ENCODE measurements at places on chromosomes 2 and 18.

DNA sequence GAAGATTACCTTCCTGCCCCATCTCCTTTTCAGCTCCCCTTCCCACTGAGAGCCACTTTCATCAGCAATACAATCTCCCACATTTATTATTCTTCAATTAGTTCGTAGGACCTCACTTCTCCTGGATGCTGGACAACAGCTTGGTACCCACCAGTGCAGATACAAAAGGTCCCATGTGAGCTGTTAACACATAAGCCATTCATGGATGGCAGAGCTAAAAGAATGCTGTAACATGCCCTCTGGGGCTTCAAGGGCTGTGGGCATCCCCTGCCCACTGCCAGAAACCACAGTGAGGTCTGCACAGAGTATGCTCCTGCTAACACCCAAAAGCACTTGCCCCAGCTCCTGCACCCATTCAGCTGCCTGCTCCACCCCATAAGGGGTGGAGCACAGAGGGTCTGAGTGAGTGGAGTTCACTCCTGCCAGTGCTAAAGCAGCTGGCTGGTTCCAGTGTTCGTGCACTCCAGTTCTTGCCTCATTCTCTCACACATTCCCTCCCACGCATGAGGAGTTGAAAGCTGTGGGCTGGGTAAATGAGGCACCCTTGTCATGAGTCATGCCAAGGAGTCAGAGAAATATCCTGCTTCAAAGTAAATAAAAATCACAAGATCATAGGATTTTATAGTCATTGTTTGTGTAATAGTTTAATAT is 305.9 kb upstream of the TMEFF2 start:
- no peak for DNase-seq

- no peak for DNase-seq
Observed at GRCh38 chr2:206220997-206221396, 53.5 kb upstream of the ZDBF2 start.

DNA sequence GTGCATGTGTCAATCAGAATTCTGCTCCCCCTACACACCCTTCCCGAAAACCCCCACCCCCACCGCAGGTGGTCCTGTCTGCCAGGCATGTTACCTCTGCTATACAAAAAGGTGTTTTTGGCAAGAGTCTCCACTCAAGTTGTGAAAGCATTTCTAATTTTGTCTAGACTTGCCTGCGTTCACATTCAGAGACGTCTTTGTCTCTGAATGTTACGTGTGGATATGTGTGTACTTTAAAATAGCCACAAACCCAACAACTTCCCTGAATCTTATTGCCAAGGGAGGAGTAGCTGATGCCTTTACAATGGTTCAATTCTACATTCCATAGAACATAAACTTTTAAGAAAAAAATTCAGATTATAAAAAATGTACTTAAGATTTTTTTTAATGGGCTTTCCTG is 66.6 kb downstream of the ITGA4 start:
- no peak for DNase-seq

DNA sequence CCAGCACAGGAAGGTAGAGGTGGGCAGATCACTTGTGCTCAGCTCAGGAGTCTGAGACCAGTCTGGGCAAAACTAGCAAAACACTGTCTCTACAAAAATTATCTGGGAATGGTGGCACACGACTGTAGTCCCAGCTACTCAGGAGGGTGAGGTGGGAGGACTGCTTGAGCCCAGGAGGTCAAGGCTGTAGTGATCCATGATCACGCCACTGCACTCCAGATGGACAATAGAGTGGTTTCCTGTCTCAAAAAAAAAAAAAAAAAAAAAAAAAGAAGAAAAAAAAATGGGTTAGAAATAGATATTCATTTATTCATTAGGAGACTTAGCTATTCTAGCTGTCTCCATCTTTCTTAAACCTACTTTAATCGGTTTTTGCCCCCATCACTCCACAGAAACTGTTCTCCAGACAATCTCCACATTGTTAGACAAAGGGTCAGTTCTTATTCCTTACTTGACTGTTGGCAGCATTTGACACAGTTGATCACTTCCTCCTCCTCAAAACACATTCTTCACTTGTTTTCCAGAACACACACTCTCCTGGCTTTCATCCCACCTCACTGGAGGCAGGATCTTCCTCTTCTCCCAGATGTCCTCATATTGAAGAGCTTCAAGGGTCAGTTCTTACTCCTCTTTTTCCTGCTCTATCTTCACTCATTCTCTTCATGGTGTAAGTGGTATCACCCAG is 103.1 kb downstream of the DTNB start:
- DNase-seq: no peak

DNA sequence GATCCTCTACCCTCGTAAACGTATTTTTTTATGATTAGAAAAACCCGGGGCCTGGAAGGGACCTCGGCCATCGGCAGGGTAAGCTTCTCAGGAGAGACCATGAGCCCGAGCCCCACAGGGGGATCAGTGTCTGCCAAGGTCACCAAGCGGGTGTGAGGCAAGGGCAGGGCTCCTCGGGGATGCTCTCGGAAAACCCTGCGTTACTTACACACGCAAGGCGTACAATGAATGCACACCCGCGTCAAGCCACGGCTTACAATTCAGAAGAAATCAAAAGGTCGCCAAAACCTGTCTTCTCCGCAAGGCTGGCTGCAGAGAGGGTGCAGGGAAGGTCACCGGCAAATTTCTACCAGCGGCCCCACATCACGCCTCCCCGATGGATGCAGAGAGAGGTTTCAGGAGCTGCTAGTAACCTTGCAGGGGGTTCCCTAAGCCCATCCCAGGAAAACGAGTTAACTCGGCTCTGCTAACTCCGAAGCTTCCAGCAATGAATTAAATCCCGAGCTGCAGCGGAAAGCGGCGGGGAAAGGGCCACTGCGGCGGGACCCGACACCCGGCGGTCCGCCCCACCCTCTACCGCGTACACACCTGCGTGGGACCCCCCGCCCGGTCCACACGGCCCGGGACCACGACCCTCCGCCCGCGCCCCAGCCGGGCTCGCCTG is 638 bp downstream of the ST3GAL5 start:
- no peak for DNase-seq

- DNase-seq: no peak
Observed at GRCh38 chr2:66145490-66145889, 289.4 kb upstream of the MEIS1 start.

DNA sequence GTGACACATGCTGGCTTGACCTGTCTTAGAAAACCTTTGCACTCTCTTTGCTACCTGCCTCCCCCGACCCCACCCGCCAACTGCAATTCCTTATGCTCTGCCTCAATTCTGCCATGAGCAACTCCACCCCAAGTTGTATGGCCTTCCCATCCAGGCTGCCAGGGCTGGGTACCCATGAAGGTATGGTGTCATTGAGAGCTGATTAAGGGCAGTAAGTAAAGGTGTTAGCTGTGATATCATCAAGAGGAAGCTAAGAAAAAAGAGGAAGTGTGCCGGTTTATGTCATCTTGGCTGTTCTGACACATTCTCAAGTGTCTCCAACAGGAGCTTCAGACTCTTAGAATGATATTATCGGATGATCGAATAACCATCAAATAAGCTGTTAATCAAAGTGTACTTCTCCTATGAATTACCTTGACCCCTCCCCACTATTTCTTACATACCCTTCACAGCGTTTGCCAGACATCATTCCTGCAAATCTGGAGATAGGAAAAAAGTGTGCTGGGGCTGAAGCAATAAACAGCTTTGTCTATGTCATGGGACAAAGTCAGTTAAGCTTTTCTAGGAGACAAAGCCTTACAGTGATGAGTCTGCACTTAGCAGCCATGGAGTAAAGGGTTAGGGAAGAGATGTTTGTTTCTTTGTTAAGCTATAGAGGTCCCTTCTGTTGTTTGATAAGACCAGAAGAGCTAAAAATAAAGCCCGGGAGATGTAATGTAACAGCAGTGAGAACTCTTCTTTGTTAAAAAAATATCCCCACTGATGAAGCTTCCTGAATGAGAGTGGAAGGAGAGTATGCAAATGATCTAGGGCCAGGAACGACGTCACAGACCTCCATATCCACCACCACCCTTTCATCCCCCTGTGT is 40.4 kb upstream of the SMAD2 start:
- no peak for DNase-seq

DNA sequence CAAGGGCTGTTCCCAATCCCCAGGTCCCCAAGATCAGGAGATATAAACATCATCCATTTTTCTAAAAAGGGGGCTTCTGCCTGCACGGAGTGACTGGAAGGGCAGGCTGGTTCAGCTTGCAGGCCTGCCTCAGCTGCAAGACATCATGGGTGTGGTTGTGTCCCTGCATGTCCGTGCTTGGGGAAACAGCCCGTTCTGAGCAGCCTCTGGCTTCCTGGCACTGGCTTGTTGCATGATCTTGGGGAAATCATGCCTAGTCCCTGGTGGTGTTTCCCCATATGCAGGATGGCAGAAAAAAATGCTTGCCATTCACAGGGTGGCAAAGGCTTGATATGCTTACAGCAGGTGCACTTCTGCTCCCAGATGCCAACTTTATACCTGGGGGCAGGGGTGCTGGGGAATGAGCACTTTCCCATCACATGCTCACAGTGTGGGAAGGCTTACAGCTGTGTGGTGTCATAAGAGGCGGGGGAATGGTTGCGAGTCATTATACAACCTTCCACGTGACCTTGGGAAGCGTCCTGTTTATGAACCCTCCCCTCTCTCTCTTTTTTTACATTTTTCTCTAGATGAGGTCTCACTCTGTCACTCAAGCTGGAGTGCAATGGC is 7.2 kb downstream of the PCARE start:
- no peak for DNase-seq

DNA sequence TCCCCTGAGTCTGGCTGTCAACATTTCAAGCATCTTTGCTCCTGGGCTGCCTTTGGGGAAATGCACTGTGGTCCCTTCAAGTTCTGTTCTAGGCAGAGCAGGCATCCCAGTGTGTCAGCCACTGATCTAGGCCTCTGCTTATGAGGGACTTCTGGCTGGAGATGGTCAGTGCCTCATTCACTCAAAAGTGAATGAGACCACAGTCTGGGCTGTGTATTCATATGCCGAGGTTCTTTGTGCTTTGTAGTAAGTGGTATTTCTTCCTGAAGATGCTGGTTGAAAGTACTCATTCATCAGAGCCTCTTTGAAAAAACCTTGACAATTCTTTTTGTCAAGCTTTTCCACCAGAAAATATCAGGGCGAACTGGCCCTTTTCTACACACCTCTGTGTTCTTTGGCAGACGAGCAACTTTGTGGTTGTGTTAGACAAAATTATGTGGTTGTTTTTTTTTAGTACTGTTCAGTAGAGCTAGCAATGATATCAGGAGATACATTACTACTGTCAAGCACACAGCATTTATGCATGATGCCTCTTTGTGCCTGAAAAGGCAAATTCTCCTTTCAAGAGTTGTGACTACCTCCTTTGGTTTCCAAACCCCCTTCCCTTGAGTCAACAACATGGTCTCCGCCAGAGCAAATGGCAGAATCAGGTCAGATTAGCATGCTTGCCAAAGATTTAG is 510.9 kb upstream of the NRP2 start:
- DNase-seq: no peak

DNA sequence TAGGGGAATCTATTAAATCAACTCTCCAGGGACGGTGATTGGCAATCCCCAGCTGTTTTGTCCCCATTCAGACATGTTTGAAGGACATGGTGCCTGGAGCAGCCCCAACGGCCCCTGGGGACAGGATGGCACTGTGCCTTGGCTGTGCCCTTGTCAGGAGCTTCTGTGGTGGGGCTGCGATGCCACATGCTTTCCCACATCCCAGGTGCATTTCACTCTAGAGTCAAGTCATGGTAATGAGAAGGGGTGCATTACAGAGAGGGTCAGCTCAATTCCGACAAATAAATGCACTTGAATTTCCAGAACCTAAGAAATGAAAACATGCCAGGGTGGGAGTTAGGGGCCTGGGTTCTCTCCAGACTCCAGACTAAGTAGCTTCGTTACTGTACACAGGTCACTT is 289.4 kb upstream of the PXDN start:
- no peak for DNase-seq

DNA sequence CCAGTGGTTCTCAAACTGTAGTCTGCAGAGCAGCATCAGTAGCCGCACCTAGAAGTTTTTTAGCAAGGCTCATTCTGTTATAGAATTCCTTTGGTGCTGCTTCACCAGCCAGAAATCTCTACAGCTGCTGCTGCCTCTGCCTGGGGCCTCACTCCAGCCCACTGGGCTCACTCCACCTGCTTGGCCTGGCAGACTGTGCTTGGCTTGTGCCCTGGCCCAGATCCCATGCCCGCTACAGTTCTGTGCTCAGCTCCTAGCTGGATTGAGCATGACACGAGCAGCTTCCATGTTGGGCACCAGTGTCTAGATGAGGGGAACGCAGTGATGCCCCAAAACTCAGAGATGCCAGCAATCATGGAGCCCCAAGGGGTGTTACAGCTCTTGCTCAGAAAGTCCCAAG is 22.6 kb downstream of the MAPK4 start:
- DNase-seq: no peak

- DNase-seq: no peak
Observed at GRCh38 chr2:14516844-14517243, 115.7 kb upstream of the LRATD1 start.

- no peak for DNase-seq
Observed at GRCh38 chr2:66982766-66983165, 414.4 kb upstream of the ETAA1 start.

DNA sequence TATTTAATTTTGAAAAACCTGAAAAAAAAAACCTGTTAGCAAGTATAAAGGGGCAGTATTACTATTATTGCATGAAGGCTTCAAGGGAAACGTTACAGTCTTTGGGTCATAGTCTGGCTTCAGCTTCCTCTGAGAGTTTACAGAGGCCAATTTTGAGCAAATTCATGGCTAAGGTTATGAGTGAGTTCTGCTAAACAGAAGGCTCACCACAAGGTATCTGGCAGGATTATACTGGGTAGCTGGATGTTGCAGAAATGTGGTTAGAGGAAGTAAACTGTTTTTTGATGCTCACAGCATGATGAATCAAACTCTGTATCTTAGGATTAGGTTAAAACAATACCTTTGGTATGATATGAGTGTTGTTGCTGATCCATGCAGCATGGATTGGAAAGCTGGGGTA is 9.3 kb downstream of the MRPL19 start:
- DNase-seq: no peak
